ENCODE measurements at places on chromosomes 7 and 10.
A peak's percentile ranks its signal among the peaks of the same experiment; 100 is the strongest.

- DNase-seq, result no peak
Measured at GRCh38 chr10:132486539-132487121, 51.0 kb upstream of the INPP5A start.

- no peak for DNase-seq
Measured at GRCh38 chr10:132522521-132523411, 14.8 kb upstream of the INPP5A start.

GRCh38 chr10:130138479-130138866 is 2.3 kb downstream of the GLRX3 start:
- DNase-seq, result no peak

DNA sequence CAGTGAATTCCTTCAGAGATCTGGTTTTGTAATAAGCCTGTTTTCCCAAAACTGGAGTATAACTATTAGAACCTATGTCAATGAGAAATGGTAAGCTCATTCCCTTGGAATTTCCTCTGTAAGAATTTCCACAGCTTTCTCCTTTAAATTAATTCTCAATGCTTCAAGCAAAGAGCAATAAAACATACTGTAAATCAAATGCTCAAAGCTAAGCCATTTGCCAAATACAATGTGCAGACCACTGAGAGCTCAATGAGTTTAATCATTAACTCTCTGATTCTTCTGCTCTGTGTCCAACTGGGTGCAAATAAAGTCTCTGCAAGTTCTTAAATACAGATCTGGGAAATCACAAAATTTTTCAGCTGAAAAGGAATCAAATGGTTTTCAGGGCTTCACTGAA is 227.6 kb upstream of the IMMP2L start:
- no peak for DNase-seq

DNA sequence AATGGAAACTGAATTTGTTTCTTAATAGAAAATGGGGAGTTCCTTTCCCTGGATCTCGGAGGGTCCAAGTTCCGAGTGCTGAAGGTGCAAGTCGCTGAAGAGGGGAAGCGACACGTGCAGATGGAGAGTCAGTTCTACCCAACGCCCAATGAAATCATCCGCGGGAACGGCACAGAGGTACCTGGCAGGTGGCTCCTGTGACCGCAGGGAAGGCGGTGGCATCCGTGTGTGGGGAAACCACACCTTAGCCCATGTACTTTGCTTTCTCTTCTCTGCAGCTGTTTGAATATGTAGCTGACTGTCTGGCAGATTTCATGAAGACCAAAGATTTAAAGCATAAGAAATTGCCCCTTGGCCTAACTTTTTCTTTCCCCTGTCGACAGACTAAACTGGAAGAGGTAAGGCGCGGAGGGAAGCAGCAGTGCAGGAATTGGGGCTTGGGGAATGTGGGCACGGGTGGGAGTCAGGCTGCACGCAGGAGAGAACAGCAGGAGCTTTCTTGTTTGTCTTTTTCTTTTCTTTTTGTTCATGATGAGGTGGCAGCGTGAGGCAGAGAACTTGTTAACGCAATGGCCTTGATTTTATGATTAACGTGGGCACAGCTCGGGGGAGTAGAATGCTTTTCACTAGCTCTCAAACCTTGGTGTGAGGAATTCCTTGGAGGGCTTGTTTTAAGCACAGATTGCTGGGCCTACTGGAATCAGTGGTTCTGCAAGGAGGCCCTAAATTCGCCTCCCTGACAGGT is 12.8 kb downstream of the HKDC1 start:
- no peak for DNase-seq

GRCh38 chr7:1543826-1544177 is 12.2 kb downstream of the TMEM184A start:
- peak; percentile 19 for DNase-seq

DNA sequence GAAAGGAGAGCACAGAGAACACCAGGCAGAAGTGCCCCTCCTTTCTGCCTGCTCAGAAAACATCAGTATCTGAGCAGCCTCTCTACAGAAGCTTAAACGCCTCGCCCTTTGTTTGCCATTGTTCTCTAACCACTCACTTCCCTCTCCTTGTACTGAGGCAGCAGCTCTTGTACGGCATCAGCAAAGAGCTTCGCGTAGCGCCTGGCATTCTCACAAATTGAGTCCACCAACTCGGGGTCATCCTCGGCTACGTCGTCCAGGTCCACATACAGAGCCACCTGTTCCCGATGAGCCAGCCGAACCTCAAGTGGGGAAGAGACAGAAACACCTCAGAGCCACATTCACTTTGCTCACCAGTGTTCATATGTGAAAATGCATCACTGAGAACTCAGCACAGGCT is 1.7 kb downstream of the MCM7 start:
- no peak for DNase-seq

- DNase-seq, result no peak
Measured at GRCh38 chr10:128400564-128400963, 274.3 kb upstream of the MKI67 start.

DNA sequence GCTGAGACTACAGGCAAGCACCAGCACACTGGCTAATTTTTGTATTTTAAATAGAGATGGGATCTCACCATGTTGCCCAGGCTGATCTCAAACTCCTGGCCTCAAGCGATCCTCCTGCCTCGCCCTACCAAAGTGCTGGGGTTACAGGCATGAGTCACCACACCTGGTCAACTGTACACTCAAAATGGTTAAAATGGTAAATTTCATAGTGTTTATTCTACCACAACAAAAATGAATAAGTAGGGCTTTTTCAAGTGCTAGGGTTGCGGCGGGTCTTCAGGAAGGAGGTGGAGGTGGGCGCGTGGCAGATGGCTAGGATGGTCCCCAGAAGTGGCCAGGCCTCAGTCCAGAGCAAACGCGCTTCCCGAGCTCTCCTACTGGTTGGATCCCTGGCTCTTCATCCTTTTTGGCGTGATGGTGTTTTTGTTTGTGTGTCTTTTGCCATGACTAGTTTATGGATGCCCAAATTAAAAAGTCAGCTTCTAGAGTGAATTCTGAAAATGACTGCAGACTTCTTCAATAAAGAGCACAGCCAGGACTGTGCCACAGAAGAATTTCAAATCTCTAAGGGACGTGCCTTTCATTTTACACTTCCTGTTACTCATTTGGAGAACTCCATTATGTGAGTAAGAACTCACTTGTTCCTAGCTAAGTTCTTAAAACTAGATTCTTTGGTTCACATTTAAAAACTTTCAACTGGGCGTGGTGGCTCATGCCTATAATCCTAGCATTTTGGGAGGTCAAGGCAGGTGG is 73.9 kb downstream of the TMEM130 start:
- DNase-seq, result no peak

DNA sequence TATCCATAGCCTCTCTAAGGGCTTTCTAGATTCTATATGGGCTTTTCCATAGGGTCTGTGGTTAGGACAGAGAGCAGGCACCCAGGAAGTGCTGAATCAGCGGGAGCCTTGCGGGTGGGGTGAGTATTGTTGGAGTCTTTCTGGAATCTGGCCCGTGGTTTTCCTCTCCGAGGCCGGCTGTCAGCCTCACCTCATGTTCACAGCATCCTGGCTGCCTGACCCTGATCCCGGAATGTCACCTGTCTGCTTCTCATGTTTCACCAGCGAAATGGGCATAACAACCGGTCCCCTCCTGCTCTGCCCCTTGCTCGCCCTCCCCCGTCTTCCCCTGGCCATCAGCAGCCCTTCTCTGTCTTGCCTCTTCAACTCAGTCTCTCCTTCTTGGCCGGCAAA is 36.5 kb downstream of the DDIT4 start:
- DNase-seq, result peak; percentile 10

GRCh38 chr7:110759069-110759468 is 331.9 kb upstream of the LRRN3 start:
- DNase-seq, result peak; percentile 31

- no peak for DNase-seq
Measured at GRCh38 chr10:1116051-1116450, 59.9 kb downstream of the WDR37 start.

DNA sequence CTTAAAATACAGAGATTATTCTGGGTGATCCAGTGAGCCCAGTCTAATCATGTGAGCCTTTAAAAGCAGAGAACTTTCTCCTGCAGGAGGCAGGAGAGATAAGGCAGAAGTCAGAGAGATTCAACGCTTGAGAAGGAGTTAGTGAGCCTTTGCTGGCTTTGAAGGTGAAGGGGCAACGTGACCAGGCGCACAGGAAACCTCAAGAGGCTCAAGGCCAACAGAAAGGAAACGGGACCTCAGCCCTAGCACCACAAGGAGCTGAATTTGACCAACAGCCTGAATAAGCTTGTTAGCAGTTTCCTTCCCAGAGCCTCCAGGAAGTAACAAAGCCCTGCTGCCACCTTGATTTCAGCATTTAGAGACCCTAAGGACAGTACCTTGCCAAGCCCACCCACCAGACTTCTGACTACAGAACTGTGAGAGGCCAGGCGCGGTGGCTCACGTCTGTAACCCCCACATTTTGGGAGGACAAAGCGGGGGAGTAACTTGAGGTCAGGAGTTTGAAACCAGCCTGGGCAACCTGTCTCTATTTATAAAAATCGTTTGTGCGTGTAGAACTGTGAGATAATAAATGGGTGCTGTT is 87.3 kb upstream of the KAT6B start:
- no peak for DNase-seq

- no peak for DNase-seq
Measured at GRCh38 chr10:111207500-111207899, 130.7 kb downstream of the ADRA2A start.

DNA sequence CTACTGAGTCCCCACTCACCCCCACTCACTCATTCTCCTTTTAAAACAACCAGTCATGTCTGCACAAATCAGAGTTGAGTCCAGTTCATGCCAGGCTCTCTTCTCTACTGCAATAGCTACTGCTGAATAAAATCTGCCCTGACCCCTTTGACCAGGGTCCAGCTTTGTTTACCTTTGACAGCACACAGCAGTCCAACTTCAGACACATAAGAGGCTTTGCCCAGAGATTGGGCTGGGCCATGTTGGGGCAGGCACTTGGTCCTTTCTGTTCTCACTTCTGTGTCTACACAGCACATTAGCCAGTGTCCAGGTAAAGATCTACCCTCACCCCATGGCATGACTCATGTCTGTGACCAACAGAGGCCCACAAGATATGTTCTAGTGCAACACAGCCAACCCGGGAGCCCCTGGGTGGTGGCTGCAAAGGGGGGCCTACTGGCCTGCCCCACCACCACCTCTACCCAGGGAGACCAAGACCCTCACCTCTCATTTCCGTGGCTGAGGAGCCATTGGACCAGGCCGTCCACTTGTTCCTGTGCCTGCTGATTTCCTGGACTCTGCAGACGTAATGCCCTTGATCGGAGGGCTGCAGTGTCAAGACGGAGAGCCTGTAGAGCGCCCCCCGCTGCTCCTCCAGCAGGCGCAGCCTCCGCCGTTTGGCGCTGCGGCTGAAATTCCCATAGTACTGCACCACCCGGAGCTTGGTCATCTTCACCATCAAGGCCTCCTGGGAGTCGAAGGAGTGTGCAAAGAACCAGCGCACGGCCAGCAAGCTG is 8.0 kb downstream of the VSTM4 start:
- DNase-seq, result no peak

- no peak for DNase-seq
Measured at GRCh38 chr7:150951521-150951920, 26.6 kb downstream of the KCNH2 start.

GRCh38 chr7:31047313-31048146 is 4.6 kb upstream of the ADCYAP1R1 start:
- peak; percentile 29 for DNase-seq

DNA sequence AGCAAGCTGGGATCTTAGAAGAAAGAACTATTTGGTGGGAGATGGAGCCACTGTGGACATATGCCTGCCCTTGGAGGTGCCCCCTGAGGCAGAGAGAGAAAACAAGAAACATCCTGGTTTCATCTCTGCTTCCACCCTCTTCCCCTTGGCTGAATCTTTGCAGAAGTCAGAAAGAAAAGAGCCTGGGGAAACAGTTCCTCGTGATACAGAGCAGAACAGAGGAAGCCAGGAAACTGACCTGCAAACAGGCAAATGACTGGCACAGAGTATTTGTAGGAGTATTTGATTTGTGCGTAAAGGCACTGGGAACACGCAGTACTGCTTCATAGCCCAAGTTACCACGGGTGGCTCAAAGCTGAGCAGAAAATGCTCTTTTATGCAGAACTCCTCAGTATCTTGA is 7.0 kb upstream of the KEL start:
- DNase-seq, result no peak

GRCh38 chr10:98357194-98357822 is 57.7 kb downstream of the PYROXD2 start:
- peak; percentile 5 for DNase-seq

GRCh38 chr10:98919899-98920298 is 315.8 kb downstream of the HPSE2 start:
- no peak for DNase-seq

- DNase-seq, result peak; percentile 66
Measured at GRCh38 chr7:77699056-77699455, 2.8 kb downstream of the RSBN1L start.

DNA sequence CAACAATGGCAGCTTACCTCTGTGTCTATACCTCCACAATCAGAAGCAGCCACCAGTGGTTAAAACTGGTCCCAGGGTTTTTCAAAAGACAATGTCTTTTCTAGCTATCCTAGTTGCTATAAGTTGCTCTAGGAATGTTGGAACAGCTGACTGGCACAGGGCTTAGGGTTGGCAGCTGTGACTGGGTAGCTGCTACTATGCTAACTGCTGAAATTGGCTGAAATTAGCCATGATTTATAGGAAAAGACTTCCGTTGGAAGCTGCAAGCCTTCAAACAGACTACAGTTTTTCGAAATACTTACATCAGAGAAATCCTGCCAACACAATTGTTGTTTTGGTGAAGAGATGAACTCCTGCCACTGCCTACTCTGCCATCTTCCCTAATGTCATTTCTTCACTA is 102.3 kb downstream of the MKX start:
- no peak for DNase-seq

GRCh38 chr7:98869027-98869596 is 702 bp downstream of the TMEM130 start:
- DNase-seq, result peak; percentile 7

DNA sequence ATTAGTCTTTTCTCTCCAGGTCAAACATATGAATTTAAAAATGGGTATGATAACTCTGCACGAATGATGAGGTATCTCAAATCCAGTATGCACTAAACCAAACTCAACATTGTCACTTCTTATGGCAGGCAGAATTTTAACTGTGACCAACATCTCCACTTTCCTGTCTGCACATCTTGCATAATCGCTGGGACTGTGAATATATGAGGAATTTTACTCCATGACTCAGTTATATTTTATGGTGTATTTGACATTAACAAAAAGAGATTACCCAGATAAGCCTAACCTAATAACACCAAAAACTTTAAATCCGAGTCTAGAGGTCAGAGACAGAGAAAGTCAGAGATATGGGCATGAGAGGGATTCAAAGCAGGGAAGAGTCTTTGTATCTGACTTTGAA is 454.5 kb upstream of the SEMA3D start:
- DNase-seq, result no peak

DNA sequence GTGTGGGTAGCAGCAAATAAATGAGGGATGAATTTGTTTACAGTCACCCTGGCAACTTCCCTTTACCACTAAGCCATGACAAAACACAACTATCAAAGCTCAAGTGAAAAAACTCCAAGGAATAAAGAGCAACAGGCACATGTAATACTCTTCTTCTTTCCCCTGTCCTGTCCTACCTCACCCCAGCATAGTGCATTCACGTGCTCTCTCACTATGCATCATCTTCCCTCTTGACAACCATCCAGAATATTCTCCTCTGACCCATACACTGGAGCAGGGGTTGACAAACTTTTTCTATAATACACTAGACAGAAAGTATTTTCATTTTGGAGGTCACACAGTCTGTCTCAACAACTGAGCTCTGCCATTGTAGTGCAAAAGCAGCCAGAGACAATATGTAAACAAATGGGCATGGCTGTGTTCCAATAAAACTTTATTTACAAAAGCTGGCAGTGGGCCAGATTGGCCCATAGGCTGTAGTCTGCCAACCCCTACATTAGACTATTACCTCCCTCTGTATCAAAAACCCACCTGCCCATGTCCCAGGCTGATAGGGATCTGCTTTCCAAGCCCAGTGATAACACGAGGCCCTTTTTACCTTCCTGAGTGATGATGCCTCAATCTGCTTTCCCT is 354.5 kb downstream of the FGFR2 start:
- DNase-seq, result peak; percentile 3
